ENCODE measurements at places on chromosomes 7 and 10.

DNA sequence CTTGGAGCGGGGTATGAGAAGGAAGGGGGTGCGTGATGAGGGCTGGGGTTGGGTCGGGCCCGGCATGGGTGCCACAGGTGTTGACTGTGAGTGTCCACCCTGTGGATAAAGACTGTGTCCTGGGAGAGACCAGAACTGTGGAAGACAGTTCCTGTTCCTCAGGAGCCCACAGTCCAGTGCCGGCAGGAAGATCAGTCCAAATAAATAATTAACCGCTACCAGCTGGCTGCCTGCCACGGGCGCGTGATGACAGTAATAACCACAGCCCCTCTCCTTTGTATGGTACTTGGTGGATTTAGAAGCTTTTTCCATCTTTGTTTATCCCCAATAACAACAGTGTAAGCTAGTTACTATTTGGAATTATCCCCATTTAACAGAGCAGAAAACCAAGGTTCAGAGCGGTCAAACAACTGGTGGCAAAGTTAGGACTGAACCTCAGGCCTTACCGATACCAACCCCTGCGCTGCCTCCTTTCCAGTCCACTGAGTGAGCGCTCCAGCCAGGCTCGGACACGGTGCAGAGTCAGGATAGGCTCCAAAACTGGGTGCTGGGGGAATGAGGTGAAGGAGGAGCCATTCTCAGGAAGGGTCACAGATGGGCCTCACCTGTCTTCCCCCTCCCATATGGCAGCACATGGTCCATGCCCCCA, 5.1 kb downstream of the ZMIZ1 start:
- DNase-seq: no peak

- DNase-seq: no peak
These were observed 754.2 kb downstream of the GRID1 start for GRCh38 chr10:85612378-85612775.

GRCh38 chr7:23020742-23021401, 6.9 kb upstream of the HYCC1 start:
- DNase-seq: no peak

- DNase-seq: no peak
These were observed 449.7 kb upstream of the KLF6 start for GRCh38 chr10:4234661-4235060.

DNA sequence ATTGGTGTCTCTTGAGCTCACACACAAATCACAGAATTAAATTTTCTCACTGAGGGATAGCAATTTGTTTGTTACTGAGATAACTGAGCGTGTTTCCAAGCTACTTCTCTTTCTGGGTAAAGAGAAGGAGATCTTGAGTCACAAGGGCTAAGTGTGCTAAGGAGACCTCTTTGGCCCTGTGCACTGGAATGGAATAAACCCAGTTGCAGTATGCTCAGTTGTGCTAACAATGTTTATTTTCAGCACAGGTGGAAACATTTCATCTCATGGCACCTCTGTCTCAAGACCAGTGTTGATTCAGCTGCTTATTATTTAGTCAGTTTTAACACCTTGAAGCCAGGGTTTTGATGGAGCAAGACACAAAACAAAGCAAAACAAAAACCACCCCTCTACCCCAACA, 22.5 kb upstream of the UBE2H start:
- DNase-seq: no peak

DNA sequence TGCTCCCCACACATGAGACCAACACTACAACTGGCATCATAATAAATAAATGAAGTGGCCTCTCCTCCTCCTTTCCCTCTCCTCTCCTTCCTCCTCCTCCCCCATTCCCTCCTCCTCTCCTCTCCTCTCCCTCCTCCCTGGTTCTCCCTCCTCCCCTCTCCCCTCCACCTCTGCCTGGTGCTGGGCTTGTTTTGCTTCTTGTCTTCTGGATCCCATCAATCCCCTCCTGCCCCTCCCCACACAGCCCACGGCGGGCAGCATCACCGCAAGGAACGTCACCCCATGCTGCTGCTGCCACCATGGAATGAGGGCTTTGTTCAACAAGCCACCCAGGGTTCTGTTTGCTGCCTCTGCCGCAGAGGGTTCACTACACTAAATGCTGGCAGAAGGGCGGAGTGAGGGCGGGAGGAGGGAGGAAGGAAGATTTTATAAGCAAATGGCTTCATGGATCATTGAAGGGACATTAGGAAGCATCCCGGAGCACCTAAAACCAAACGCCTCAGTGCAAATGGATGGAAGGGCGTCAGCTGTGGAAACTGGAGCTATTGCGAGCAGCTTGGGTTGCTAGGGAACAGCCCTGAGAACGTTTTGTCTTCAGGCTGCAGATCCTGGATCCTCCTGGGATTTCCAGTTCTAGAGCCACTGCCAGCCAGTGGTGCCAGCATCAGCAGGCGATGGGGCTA, 379.7 kb upstream of the ZMIZ1 start:
- DNase-seq: no peak

GRCh38 chr10:96400465-96400864, 41.7 kb upstream of the OPALIN start:
- no peak for DNase-seq

GRCh38 chr7:26278770-26279169, 12.9 kb upstream of the SNX10 start:
- DNase-seq: no peak

DNA sequence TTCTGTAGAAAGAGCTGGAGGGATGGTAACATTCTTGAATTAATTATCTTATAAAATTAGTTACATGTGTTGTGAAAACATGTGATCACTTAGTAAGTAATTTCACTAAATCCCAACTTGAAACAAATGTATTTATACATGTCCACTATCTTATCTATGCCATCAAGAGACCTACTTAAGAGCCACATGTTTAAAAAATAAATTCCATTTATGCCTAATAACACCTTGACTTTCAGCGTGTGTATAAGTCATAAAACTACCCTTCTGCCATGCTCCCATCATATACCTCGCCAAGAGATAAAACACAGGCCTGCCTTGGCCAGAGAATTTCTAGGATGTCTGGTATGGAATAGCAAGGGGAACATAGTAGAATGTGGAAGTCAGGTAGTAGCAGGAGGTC, 37.3 kb downstream of the LIPJ start:
- DNase-seq: no peak

DNA sequence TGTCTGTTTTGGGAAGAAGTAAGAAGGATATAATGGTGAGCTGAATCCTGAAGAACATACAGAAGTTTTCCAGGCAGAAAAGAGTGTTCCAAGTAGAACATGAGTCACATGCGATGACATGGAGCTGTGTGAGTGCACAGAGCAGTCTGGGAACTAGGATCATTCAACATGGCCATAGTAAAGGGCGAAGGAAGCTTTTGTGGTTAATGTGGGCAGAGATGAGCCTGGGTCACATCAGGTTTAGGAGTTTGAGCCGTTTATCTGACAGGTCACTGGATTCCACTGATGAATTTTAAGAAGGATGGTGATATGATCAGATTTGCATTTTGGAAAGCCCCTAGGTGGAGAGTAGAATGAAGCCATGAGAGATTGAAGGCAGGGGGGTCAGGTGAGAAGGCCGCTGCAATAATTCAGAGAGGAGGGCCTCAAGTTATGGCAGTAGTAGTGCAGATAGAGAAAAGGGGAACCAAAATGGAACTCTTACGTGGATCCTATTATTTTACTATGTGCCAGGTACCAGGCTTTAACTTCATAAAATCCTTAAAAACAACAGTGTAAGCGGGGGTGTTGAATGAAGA, 171.3 kb downstream of the RNLS start:
- DNase-seq: no peak

- DNase-seq: no peak
These were observed 54.1 kb downstream of the ZNF467 start for GRCh38 chr7:149719050-149719899.

DNA sequence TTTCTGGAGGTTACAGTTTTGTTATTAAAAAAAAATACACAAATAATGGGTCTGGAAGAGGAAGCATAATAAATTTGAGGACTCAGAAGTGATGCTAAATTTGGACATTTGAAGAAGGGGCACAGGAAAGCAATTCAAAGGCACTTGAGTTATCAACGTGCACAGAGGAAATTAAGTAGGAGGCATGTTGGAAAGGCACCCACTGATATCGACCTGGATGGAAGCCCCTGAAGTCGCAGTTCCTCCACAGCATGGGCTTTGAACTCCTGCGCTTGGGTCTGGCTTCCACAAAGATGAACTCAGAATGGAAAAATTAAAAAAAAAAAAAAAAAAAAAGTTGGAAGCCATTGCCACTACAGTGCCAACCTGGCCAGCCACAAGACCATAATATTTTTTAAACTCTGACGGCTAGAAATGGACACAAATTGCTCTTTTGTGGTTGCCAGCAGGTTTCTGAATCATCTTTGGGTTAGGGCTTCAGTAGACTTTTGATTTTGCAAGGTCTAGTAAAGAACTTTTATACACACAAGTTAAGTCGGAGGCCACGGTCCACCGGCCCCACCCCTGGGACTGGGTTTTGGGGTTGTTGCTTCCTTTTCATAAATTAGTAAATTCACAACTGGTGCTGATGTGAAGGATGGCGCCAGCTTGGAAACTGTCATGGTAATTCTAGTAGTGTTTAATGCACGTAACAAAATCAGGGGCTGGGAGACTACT, 21.6 kb downstream of the JCAD start:
- no peak for DNase-seq

DNA sequence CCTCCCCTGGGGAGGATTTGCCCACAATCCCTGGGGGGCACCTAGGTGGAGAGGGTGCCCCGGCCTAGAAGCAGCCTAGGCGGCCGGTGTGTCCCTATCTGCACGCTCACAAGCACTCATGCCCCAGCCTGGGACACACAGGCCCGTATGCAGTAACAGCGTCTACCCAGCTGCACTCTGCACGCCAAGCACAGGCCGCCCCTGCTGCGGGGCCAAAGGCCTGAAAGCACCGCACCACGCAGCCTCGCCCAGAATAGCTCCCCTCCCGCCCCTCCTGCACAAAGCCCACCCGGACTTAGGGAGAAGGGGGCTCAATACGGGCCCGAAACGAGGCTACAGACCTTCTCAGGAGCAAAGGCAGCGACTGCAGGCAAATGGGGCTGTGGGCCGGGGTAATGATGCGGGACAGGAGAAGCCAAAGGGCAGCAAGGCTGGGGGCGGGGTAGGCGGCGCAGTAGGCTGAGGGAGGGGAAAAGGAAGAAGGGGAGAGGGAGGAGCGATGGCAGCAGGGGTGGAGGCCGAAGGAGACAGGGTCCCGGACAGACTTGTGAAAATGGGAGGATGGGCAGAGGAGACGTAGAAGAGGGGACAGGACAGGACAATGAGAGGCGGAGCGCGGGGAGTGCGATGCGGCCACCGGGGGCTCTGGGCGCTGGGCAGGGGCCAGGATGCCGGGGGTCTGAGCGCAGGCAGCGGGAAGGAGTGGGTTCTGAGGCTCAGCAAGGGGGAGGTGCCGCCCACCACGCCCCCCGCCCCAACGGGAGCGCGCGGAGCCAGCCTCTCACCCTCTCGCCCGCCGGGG, 544 bp downstream of the GPRIN2 start:
- peak; percentile 39 for DNase-seq

GRCh38 chr10:70604106-70604505, 1.6 kb upstream of the PRF1 start:
- no peak for DNase-seq

GRCh38 chr10:28381466-28381865, 78.6 kb upstream of the MPP7 start:
- DNase-seq: no peak

GRCh38 chr10:18414061-18414460, 237.3 kb downstream of the NSUN6 start:
- no peak for DNase-seq

GRCh38 chr10:117226813-117227451, 14.0 kb upstream of the SLC18A2 start:
- no peak for DNase-seq

DNA sequence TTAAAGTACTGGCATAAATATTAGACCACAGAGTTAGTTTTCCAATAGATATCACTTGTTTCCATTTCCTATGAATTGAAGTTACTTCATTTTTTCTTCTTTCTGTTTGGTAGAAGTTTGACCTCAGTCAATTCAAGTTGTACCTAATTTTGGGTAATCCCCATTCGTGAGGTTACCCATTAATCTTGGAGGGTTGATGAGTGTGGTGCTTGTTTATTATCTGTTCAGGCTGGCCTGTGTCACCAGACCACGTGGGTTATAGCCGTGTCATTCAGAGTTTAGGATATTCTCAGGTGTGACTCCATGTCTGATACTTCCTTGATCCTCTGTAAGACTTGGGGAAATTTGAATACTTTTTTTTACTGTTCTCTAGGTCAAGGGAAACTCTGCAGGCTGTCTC, 133.9 kb upstream of the TPK1 start:
- DNase-seq: no peak

GRCh38 chr10:45398595-45398994, 24.6 kb downstream of the ALOX5 start:
- DNase-seq: no peak

DNA sequence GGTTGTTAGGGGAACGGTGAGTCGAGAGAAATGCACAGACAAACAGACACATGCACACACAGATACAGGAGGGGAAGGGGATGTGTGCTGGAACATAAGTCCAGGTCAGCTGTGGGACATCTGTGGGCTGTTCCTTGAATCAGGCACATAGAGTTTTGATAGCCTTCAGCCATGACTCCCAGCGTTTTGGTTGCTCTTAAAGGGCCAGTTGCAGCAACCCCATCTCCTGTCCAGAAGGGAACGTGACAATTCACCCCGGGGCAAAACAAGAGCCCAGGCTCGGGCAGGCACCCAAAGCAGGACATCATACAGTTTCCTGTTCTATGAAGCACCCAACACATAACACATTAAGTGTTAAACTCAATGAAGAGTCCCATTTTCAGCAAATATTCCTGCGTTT, 9.6 kb downstream of the INSYN2A start:
- no peak for DNase-seq

Measured in left renal pelvis (tissue), 4 donors.